Stimulated activated CD4-positive, alpha-beta T cell treated with anti-CD3 and anti-CD28 coated beads, Interleukin-15, amount 100 ng/mL, for 1 hour (primary cell): ENCODE measurements at places on chromosomes 3 and 15.

- no peak for DNase-seq
Observed at GRCh38 chr15:81419332-81419943, 45.4 kb upstream of the TMC3 start.

- no peak for DNase-seq
Observed at GRCh38 chr15:90489944-90490343, 39.8 kb upstream of the CRTC3 start.

GRCh38 chr3:58102976-58103451 lies 94.8 kb downstream of the FLNB start:
- DNase-seq = no peak

GRCh38 chr3:184629555-184630160 lies 68.1 kb downstream of the EPHB3 start:
- DNase-seq = no peak

DNA sequence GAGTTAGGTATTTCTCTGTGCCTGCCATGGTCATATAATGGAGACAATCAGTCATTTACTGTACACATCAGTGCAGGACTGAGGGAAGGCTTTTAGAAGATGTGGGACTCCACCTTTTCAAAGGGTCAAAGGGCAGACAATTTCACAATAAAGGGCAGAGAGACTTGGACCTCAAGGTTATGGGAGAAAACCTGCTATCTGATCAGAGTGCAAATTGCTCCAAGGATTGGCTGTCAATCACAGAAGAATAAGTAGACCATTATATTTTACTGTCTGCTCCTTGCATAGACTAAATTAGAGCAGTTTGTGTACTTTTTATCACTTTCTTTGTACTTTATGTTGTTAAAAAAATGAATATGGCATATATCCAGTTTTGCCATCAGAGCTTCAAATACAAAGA lies 314.9 kb upstream of the ATP11B start:
- no peak for DNase-seq

- DNase-seq = no peak
Observed at GRCh38 chr3:11289864-11290263, 17.7 kb downstream of the ATG7 start.

DNA sequence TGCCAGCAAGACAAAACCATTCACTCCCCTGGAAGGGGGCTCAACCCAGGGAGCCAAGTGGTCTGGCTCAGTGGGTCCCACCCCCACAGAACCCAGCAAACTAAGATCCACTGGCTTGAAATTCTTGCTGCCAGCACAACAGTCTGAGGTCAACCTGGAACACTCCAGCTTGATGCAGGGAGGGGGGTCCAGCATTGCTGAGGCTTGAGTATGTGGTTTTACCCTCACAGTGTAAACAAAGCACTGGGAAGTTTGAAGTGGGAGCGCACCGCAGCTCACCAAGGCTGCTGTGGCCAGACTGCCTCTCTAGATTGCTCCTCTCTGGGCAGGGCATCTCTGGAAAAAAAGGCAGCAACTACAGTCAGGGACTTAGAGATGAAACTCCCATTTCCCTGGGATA lies 81.7 kb downstream of the MSL2 start:
- DNase-seq = no peak

DNA sequence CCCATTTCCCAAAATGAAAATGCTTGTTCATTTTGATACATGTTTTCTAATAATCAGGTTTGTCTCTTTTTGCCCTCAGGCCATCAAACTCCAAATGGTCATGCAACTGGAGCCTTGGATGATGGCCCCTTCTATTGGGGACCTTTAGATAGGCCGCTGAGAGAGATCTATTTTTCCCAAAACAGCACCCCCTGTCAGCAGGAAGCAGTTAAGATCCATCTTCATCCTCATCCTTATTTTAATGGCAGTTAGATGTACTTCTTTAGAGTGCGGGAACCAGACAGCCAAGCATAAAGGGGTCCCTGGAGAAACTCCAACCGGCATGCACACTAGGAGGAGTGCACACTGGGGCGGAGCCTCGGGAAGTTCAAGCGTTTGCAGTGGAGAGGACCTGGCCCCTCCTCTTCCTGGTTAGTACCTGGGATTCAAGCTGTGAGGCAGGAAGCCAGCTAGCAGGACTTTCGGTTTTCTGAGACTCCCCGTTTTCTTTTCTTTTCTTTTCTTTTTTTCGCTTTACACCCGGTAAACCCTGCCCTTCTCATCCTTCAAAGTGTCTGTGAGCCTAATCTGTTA lies 31.9 kb upstream of the STRIT1 start:
- DNase-seq = no peak

- DNase-seq = no peak
Observed at GRCh38 chr15:69762373-69763148, 309.9 kb downstream of the RPLP1 start.

DNA sequence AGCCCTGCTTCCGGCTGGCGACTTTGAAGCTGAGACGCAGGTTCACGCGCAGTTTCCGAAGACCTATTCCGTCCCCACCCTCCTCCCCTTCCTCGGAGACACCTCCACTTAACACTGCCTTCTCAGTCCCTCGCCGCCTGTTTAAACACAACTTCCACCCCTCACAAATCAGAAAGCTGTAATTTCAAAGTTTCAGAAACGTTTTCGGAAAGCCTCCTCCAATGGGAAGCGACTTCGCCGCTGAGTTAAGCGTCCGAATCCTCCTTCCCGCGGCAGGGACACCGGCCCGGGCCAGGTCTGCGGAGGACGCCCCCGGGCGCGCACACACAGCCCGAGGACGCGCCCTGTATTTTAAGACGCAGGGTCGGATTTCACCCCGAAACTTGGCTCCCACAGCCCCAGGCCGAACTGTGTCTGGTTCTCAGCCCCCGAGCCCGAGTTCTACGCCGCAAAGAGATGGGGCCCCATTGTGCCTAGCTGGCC lies 559 bp upstream of the LRRN1 start:
- no peak for DNase-seq

DNA sequence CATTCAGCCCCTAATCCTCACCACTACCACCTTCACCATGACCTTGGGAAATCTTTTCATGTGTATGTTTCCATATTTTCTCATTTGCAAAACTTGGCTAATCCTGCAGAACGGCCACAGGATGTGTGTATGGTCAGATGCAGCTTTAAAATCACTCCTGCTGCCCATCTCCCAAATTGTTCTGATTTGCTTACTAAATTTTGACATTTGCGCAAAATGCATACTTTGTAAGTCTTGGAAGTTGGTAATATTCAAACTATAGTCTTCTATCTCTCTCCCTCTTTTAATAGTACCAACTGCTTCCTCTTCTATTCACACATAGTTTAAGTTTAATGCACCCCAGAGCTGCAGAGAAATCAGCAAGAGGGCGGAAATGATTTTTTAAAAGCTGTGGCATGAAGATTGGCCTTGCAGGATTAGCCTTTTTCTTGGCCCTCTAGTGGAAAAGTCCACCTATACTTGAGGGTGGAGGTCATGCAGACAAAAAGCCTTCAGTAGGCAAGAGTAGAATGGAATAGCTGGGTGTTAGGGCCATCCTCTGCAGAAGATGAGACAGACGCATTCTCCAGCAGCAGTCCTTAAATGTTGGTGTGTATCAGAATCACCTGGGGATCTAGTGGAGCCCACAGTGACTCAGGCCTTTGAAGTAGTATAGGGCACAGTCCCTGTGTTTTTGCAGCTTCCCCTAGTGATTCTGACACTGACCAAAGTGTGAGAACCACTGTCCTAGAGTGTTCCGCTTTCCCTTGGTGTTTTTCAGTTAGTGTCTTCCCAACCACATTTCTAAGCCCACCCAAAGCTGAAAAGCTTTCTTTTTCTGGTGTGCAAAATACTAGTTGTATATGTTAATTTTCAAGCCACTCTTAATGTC lies 181.7 kb downstream of the CHST2 start:
- DNase-seq = no peak
